ENCODE measurements at places on chromosomes 5 and 9.
A peak's percentile ranks its signal among the peaks of the same experiment; 100 is the strongest.

DNA sequence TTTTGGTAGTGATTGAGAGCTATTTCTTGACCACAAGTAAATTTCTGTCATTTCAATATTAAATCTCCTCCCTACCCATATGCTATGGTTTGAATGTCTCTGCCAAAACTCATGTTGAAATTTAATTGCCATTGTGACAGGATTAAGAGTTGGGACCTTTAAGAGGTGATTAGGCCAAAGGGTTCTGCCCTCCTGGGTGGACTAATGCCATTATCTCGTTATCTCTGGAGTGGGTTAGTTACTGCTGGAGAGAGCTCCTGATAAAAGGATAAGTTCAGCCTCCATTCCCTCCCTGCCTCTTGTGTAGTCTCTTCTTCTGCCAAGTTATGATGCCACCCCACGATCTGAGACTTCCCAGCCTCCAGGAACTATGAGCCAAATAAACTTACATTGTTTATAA lies 3.6 kb upstream of the DRD1 start:
- no peak for DNase-seq

GRCh38 chr5:172453206-172453985 lies 929 bp downstream of the SH3PXD2B start:
- DNase-seq, result no peak

- no peak for DNase-seq
These were observed 569 bp downstream of the HINT2 start for GRCh38 chr9:35814106-35814840.

DNA sequence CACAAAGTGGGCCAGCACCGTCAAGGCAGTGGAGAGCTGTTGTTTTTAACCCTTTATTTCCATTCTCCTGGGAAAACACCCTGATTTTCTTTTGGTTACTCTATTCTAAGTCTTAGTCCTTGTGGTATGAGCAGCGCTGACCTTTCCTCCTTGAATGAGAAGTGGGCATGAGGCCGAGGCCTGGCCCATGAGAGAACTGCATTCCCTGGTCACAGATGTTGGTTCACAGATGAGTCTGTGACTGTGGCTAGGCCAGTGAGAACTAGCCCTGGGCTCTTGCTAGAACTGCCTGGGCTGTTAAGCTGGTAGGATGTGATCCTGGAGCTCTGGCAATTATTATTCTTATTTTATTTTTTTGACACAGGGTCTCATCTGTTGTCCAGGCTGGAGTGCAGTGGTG lies 71.7 kb upstream of the KLF9 start:
- no peak for DNase-seq

GRCh38 chr9:128421482-128421996 lies 882 bp downstream of the CERCAM start:
- DNase-seq, result no peak

GRCh38 chr5:12292610-12293204 lies 388.5 kb upstream of the CTNND2 start:
- DNase-seq, result no peak

DNA sequence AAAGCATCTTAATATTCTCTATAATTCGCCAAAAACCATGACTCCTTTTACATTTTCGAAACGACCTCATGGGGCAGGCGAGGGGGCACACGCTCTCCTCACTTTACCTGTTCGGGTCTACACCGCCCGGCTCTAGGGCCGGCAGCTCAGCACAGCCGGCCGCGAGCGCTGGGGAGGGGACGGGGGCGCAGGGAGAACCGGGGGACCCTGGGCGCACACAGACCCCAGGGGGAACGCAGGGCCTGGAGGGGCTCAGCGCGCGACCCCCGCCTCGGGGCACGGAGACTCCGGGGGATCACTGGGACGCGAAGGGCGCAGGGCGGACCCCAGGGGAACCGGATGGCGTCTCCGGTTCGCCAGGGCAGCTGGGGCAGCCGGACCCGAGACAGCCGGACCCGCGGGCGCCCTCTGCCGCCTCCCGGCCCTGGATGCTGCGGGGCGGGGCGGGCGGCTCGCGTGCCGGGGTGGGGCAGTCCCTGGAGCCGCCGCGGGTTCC lies at the start of gene AHRR:
Gene AHRR, plus strand, starts transcription at position 485 of the 496 bp plus-strand sequence. CDS start 22,189 bp downstream, outside the sequence.
- peak; percentile 53 for DNase-seq

DNA sequence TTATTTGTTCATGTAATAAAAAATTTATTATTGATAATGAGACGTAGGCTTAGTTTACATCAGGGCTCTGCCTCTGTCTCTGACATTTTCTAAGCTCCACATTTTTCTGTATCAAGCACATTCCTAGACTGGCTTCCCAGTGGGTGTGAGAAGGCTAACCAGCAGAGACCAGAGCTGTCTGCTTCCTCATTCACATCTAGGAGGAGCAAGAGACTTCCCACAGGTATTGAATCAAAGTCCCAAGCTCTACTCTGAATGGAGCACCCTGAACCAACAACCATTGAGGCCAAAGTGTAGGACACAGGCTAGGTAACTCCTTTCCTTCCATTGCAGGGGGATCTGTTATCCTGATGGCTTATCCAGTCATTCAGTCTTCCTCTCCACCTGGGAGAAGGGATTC lies 72.4 kb downstream of the PARP8 start:
- no peak for DNase-seq

DNA sequence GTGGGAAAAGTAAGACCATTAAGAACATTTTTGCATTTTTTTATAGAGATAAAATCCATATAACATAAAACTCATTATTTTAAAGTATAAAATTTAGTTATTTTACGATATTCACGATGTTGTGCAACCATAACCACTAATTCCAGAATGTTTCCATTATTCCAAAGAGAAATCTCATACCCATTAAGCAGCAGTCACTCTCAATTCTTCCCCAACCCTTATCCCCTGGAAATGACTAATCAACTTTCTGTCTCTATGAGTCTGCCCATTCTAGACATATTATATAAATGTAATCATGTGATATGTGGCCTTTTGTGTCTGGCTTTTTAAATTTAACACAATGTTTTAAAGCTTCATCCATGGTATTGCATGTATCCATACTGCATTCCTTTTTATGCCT lies 115.6 kb upstream of the ADAMTSL1 start:
- DNase-seq, result no peak

GRCh38 chr5:33491941-33492340 lies 51.2 kb downstream of the TARS1 start:
- no peak for DNase-seq

GRCh38 chr5:163580516-163580915 lies 75.1 kb downstream of the MAT2B start:
- DNase-seq, result no peak

GRCh38 chr9:88092797-88093331 lies 45.4 kb downstream of the SPATA31C2 start:
- no peak for DNase-seq

GRCh38 chr9:36862206-36863145 lies 171.6 kb downstream of the PAX5 start:
- no peak for DNase-seq

GRCh38 chr9:136533775-136534157 lies 12.1 kb downstream of the NOTCH1 start:
- DNase-seq, result no peak

DNA sequence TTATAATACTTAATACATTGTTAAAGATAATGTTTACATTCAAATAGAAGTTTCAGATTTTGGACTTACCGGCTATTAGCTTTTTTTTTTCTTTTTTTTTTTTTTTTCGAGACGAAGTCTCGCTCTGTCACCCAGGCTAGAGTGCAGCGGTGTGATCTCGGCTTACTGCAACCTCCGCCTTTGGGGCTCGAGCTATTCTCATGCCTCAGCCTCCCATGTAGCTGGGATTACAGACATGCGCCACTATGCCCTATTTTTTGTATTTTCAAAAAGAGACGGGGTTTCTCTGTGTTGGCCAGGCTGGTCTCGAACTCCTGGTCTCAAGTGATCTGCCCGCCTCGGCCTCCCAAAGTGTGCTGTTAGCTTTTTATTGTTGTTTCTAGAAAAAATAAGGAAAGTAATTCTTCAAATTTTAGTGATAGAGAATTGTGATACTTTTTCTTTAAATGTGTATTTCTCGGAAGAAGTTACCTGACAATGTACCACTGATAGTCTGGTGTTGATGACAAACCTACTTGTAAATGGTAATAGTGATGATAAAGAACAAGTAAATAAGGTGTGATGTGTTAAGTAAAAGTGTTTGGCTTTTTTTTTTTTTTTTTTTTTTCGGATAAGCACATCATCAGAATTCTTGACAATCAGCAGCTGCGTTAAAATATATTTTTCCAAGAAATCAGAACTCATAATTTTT lies 2.7 kb downstream of the CDC42SE2 start:
- DNase-seq, result no peak

DNA sequence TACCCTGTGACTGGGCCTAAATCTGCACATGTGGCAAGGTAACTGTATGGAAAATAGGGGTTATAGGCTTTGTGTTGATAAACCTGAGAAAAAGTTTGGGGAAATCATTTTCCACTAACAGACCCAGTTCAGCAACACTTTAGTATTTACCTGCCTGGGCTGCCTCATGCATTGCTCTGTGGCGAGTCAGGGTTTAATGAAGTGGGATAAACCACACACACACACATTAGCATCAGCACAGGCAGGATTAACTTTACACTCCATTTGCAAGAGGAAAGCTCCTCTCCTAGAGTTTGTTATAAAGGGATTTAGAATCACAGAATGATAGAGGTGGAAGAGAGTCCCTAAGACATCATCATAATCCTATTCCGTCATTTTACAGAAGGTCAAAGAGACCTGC lies 20.0 kb upstream of the ZCCHC7 start:
- no peak for DNase-seq

- DNase-seq, result no peak
These were observed 290.1 kb upstream of the WWC1 start for GRCh38 chr5:168001318-168001717.

DNA sequence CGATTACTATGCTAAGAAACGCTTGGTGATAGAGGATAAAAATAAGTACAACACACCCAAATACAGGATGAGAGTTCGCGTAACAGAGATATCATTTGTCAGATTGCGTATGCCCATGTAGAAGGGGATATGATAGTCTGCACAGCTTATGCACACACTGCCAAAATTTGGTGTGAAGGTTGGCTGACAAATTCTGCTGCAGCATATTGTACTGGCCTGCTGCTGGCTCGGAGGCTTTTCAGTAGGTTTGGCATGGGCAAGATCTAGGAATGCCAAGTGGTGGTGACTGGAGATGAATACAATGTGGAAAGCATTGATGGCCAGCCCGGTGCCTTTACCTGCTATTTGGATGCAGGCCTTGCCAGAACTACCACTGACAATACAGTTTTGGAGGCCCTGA lies 208.4 kb downstream of the PDZD2 start:
- DNase-seq, result no peak

GRCh38 chr5:168415401-168415800 lies 70.9 kb upstream of the RARS1 start:
- no peak for DNase-seq

- no peak for DNase-seq
These were observed 116.7 kb downstream of the MED10 start for GRCh38 chr5:6261668-6262067.

DNA sequence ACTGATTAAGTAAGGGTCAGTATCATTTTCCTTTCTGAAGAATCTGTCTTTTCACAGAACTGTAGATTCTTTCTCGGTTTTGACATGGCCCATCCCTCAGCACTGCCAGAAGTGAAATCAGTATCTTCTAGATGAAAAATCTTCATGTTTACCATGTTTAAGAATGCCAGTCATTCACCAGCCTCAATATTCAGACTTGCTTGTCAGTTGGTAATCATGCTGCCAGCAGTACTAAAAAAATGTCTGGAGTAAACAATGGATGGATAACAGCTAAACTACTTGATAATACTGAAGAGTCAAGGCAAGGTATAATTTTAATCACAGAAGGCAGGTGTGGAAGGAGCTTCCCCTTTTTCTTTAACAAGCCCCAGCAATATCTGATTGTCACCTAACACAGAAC lies 306.8 kb upstream of the DMAC1 start:
- no peak for DNase-seq

- DNase-seq, result peak; percentile 61
These were observed 644 bp downstream of the BRD3 start for GRCh38 chr9:134066913-134067851.

- DNase-seq, result no peak
These were observed 125.9 kb downstream of the SYK start for GRCh38 chr9:90927496-90927895.

GRCh38 chr9:36765468-36766341 lies 193.0 kb downstream of the MELK start:
- peak; percentile 94 for DNase-seq
